ENCODE measurements at places on chromosomes 6 and 20. TPM values are rescaled to one million over a fixed set of nuclear protein-coding genes. Genes with fewer than 3 reads are reported as not detected.

MCHR2 gene
- polyA plus RNA-seq = not detected

MAP7 gene
- 18.3 TPM for polyA plus RNA-seq

KIFC1 gene
- 18.1 TPM for polyA plus RNA-seq

MCCD1 gene
- not detected for polyA plus RNA-seq

RAD21L1 gene
- not detected for polyA plus RNA-seq

RBBP8NL gene
- polyA plus RNA-seq = 8.0 TPM

ARMC2 gene
- 4.1 TPM for polyA plus RNA-seq

CTCFL gene
- 0.03 TPM for polyA plus RNA-seq

MARCKS gene
- 82.0 TPM for polyA plus RNA-seq

NKX2-4 gene
- polyA plus RNA-seq = not detected

GABBR1 gene
- 2.2 TPM for polyA plus RNA-seq

NRSN1 gene
- polyA plus RNA-seq = 2.4 TPM

BLOC1S5 gene
- 5.1 TPM for polyA plus RNA-seq

TRAPPC3L gene
- polyA plus RNA-seq = 0.13 TPM

ZSCAN23 gene
- polyA plus RNA-seq = 0.91 TPM

CABLES2 gene
- polyA plus RNA-seq = 1.3 TPM

MYMX gene
- polyA plus RNA-seq = 0.98 TPM

MATN4 gene
- not detected for polyA plus RNA-seq

SLC17A2 gene
- not detected for polyA plus RNA-seq

GPX5 gene
- not detected for polyA plus RNA-seq
